ENCODE measurements at places on chromosomes 5 and 9.

DNA sequence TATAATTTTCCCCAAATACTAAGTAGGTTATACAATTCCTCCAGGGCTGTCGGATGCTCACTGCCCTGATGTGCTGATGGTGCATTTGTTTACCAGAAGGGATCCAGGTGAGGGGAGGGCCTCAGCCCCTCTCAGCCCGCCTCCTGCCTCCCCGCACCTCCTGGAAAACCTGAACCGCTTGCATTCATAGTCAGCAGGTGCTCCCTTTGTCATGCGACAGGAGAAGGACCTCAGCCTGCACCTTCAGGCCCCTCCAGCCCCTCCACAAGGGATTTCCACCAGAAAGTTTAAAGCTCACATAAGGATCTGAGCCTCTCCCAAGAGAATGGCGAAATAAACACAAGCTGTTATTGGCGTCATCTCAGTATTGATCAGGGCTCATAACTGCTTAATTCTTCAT is 36.5 kb upstream of the NTNG2 start:
- no peak for DNase-seq

DNA sequence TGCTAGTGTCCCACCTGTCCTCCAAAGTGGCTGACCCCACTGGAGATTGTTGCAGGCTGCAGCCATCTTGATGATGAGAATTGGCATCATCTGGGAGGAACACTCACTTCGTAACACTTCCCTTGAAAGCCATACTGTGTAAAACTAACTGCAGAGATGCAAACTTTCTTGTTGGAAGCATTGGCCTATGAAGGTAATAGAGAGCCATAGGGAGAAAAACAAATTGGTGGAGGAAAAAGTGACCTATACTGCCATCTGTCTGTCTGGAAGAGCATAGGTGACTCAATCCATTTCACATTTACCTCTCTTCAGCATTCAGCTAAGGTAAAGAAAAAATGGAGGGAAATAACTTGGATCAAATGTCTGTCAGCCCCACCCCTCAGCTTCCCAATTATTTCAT is 473.4 kb downstream of the NTRK2 start:
- DNase-seq, result no peak

DNA sequence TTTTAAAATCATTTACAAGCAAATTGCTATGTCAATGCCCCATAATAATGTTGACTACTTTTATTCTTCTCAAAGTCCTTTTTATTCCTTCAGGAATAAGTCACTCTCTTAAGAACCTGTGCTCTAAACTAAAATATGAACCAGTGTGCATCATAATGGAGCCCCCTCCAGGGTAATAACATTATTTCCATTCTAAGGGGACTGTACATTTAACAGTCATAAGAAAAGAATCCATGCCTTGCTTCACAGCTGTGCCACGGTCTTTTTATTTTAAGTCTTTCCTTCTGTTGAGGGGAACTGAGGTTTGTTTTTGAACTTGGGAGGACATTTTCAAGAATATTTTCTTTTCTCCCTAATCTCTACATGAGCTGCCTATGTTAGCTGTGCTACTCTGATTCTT is 297.6 kb downstream of the MAN2A1 start:
- no peak for DNase-seq

- DNase-seq, result no peak
Measured at GRCh38 chr5:78830528-78831046, 154.5 kb downstream of the ARSB start.

DNA sequence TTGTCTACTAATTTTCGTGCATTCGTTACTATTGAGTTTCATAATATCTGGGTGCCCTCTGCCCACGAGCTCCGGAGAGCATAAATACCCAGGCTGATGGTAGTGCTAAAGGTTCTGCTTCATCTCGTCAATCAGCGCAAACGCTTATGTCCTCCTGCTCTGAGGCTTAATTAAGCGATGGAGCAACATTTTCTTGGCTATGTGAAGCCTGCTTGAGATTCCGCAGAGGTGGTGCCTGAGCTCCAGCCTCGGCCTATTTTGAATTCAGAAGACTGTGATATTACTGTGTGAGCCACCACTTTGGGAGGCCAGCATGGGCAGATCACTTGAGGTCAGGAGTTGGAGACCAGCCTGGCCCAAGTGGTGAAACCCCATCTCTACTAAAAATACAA is 44.8 kb downstream of the ANXA2R start:
- DNase-seq, result no peak

GRCh38 chr9:10512144-10512543 is 100.7 kb downstream of the PTPRD start:
- DNase-seq, result no peak

GRCh38 chr9:85157772-85158171 is 488.2 kb downstream of the NTRK2 start:
- no peak for DNase-seq

- no peak for DNase-seq
Measured at GRCh38 chr9:129109952-129110739, 447 bp downstream of the CRAT start.

DNA sequence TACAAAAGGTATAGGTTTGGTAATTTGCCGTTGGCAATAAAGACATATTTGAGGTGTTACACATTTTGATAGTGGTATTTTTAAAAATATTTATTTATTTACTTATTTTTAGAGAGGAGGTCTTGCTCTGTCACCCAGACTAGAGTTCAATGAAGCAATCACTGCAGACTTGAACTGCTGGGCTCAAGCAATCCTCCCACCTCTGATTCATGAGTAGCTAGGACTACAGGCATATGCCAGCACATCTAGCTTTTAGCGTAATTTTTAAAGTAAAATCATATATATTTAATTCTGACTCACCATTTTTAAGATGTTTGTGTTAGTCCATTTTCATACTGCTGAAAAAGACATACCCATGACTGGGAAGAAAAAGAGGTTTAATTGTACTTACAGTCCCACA is 1974.3 kb downstream of the EFNA5 start:
- DNase-seq, result no peak

DNA sequence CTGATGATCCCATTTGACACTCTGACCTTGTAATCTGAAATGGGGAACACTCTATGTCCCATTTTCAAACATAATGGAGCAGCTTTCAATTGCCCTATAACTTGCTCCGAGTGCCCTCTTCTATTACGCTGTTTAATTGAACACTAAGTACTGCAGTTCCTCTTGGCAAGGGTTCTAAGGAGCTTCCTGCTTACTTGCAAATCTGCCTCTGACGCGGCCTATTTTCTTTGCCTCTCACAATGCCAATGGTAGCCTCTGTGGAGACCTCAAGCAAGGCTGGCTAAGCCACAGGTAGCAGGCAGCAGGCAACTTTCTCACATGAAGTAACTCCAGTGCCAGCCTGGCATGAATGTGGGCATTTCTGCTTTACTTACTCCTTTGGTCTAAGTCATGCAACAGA is 443.4 kb upstream of the TRPC7 start:
- DNase-seq, result no peak

DNA sequence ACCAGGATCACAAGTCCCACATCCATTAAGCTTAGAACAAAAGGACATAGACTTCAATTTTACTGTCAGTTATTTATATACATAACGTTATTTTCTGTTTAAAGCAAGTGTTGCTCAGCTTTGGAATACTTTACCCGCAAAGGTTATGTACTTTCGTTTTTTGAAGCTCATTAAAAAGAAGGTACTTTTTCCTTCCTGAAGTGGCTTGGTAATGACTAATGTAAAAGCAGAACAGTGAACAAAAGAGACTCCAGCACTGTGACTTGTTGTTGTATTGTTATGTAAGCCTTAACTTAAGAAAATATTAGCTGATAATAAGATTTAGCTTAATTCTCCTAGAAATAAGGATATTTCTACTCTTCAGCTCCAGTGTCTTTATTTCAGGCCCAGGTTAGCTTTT is 97.3 kb upstream of the SLCO6A1 start:
- DNase-seq, result no peak

DNA sequence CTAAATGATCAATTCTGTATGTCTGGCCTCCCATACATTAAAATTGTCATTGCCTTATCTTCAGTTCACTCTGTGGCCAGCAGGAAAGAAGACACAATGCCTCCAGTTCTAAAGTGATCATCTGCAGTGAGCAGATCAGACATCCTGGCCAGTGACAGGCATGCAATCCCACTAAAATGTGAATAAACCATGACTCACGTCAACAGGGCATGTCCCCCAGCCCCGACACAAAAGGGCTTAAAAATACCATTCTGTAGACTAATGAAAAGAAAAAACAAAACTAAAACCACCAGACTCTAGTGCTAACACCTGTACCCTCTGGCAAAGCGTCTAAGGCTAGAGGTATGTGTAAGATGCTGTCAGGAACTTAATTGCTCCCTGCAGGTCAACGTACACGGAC is 38.5 kb downstream of the DDX31 start:
- DNase-seq, result no peak

- DNase-seq, result peak; percentile 1
Measured at GRCh38 chr5:62720031-62720441, 141.4 kb downstream of the LRRC70 start.

GRCh38 chr9:136353088-136353487 is 10.5 kb downstream of the DNLZ start:
- DNase-seq, result no peak

DNA sequence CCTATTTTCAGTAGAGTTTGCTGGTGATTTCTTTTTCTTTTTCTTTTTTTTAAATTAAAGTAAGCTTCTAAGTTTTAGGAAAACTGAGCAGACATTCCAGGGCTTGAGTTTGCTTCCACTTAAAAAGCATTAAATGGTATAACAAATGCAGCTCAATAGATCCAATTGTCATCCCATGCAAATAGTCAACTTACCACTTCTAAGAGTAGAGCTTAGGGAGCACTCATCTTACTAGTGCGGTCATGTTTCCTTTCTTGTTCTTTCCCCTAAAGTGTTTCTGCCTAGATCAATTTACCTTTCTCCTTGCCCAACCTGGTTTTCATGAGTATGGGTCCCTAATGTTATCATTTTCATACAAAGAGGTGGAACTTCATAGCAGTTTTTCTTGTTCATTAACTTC is 13.0 kb upstream of the CEP120 start:
- DNase-seq, result no peak

DNA sequence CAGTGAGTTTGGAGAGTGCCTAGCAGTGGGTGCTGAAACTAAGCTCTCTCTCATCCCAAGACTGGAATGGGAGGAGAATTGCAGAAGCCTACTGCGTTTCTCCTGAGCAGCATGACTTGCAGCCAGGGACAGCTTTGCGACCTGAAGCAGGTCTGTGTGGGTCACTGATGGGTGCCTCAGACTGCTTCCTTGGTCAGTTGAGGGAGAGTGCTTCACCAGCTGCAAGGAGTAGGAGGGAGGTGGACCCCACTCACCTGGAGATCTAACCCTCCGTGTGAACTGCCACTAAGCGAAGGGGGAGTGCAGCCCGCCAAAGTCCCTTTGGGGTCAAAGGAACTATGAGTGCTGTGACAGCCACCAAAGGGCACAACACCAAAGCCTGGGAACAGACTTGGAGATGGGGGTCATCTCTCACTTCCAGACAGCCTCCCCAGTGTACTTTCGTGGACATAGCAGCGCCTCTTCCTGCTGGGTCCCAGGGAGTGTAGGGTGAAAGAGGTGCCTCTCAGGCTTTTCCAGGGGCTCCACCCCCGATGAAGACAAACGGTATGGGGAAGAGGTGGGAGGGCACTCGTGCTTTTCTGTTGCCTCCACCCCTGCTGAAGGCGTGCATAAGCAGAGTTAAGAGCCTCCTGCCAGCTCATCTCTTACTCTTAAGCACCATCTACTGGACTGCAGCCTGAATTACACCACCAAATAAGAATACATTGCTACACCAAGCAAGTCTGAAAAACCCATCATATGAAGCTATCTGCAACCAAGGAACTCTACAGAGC is 34.3 kb upstream of the MACIR start:
- peak; percentile 29 for DNase-seq

- no peak for DNase-seq
Measured at GRCh38 chr9:96087669-96088299, 212.3 kb downstream of the ERCC6L2 start.

- no peak for DNase-seq
Measured at GRCh38 chr9:132478353-132479050, 68.5 kb downstream of the CFAP77 start.

GRCh38 chr5:112087222-112087621 is 330.2 kb upstream of the NREP start:
- DNase-seq, result no peak

- no peak for DNase-seq
Measured at GRCh38 chr9:12722131-12722530, 28.9 kb downstream of the TYRP1 start.

DNA sequence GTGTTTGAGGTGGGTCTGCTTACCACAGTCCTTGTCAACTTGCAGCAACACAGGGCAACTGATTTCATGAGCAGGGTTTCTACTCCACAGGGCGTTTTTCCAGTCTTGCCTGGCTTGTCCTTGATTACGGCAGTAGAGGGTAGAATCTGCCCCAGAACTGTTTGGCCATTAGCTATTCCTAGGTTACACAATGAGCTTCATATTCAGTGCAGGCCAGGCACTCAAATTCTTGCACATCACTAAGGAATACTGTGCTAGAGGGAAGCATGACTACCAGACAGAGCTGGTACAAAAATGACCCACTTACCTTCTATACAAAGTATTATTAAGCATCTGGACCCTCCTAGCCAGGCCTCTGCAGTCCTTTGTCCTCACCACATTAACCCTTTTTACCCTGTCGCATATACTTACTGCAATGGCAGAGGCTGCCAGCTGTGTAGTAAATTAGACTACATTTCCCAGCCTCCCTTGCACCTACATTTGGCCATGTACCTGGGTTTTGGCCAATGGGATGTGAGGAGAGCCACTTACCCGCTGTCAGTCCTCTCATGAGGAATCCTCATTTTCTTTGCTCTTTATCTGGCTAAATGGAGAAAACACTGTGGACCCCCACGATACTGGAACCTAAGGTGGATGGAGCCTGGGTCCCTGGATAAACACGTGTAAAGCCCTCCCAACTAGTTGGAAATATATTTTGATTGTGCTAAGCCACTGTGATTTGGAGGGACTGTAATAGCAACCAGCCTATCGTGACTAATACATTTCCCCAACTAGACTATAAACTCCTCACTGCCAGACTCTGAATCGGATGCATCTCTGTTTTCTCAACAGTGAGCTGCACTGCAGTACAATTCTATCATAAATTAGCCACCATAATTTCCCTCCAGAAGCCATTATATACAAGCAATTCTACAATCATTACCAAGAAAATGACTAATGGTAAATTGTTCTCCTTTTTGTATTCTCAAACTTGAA is 218.7 kb downstream of the GLIS3 start:
- no peak for DNase-seq

- DNase-seq, result no peak
Measured at GRCh38 chr5:176413255-176413565, 3.1 kb downstream of the CLTB start.

DNA sequence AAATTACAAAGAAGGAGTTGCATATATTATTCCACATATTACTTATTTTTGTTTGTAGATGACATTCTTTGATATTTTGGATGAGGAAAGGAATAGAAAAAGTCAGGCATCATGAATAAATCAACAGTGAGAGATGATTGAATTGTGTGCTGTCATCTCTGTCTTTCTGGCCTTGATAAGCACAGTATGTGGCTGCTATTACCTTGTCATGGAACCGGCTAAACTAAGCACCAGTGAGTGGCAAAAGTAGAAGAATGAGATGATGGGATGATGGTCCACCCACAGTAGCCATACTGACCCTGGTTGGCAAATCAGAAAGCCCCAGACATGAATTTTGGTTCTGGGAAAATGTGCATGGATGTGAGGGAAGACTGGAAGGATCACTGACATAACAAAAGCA is 361.2 kb upstream of the DMAC1 start:
- DNase-seq, result no peak

- no peak for DNase-seq
Measured at GRCh38 chr9:136567651-136568287, 21.9 kb upstream of the NOTCH1 start.

GRCh38 chr5:68406767-68407241 is 191.2 kb downstream of the PIK3R1 start:
- DNase-seq, result no peak
